Amniotic stem cell (primary cell): ENCODE measurements at places on chromosomes 1 and 21.
A peak's percentile ranks its signal among the peaks of the same experiment; 100 is the strongest.

GRCh38 chr1:227317523-227318015, 723 bp downstream of the CDC42BPA start:
- DNase-seq: no peak

DNA sequence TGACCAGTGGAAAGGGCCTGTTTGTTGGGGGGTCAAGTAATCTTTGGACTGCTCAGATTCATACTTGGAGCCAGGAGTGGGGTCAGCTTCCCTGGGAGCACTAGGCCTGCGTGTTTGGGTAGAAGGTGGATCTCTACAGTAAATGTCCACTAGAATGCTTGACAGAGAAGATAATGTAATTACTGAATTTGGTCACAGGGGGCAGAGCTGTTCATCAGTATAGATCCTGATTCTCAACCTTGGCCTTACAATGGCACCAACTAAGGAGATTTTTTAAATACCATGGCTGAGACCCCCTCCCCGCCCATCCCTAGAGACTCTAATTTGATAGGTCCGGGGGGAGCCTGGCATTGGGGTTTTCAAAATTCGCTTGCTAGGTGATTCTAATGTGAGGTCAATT, 217.5 kb upstream of the PLXNA2 start:
- no peak for DNase-seq

DNA sequence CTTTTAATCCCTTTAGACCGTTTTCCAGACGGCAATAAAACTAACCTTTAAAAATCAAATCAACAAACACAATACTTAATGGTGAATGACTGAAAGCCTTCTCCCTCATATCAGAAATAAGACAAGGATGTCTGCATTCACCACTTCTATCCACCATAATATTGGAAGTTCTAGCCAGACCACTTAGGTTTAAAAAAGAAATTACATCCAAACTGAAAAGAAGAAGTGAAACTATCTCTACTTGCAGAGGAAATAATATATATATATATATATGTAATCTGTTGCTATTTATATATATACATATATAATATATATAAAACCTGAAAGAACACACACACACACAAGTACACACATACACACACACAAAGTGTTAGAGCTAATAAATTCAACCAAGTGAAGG, 100.4 kb downstream of the BRINP3 start:
- no peak for DNase-seq

- no peak for DNase-seq
Observed at GRCh38 chr1:227944931-227945890, 2.5 kb downstream of the WNT9A start.

DNA sequence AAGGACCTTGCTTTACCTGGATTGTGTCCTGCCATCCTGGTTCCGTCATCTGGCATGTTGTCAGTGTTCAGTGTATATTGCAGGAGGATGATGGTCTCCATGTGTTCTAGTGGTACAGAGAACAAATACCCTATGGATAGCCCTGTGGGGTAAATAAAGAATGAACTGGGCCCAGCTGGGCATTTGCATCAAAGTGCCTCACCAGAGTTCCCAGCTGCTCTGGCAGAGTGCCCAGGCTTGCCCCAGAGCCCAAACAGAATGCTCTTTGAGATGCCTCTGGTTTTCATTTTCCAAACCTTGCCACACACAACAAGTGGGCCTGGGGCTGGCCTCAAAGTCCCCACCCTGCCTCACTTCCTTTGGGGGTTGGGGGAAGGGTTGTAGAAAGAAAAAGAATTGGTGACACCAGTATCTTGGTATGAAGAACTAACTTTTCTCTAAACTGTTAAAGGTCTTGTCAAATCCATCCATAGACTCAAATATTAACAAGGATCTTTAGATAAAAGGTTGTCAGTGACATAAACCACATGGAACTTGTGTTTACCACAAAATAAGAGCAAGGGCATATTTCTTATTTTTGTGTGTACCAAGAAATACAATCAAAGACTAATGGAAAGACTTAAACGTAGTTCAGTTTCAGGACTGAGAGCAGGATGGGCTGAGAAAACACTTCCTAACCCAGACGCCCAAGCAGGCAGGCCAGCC, 82.2 kb downstream of the LMO4 start:
- no peak for DNase-seq

DNA sequence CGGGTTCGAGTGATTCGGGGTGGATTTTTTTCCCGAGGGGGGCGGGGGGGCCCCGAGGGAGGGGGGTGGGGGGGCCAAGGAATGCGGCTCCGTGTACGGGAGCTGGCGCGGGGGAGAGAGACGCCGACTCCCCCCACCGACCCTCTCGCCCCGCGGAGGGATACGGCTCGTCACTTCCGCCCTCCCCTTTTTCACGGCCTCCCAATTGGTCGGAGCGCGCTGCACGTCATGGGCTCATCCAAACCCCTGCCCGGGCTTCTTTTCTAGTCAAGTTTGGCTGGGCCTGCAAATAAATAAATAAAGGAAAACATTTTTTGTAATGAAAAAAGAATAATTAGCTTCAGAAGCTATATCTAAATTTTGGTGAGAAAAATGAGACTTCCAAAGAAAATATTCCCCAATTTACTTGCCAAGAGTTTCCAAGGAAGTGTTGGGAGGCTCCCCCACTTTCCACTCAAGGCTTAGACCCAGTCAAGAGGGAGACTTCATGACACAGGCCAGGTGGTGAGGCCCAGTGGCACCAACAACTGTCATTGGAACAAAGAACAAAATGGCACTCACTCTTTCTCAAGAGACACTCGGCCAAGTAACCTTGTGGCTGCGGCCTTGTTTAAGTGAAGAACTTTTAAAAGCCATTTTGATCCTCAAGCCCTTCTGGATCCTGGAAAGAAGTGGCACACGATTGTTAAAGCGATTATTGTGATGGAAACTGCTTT, at the start of gene POGZ:
Gene POGZ (minus strand): TSS at position 164 of the 716 bp plus-strand sequence. CDS start 17,290 bp downstream, outside the sequence.
- DNase-seq: peak; percentile 96

GRCh38 chr1:39173995-39174380, 30.5 kb upstream of the MACF1 start:
- DNase-seq: no peak

DNA sequence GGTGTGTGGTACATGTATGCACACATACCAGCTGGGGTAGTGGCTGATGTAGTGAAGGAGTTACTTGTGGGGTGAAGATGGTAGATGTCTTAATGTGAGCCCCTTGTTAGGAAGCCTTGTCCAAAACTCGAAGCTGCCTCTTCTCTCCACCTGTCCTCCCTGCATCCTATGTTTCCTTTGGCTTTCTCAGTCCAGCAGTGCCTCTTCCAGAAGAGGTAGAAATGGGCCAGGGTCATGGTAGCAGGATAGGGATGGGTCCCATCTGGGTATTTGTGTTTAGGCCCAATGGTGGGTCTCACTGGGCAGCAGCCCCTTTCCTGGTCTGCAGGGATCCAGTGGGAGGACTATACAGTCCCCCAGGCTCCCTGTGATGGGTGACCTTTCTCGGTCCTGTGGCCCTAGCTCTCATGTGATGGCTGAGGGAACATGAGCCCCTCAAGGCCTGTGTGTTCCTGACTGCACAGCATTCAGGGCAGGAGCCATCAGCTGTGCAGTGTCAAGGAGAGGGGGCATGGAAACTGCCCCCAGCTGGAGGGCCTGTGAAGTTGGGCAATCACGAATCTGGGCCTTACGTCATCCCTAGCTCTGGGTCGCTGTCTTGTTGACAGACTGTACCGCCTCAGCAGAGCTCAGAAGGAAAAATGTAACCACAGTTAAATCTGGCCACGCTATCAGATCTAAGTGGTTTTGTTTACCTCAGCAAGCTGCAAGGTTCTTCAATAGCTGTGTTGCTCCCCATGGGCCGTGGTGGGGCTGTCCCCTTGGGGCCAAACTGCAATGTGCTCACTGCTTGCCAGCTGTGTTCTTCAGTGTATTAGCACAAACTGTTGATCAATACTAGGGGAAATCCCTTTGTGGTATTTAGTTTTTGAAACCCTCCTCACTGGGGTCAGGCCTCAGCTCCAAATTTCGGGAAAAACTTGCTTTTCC, 82.7 kb downstream of the NOS1AP start:
- no peak for DNase-seq

DNA sequence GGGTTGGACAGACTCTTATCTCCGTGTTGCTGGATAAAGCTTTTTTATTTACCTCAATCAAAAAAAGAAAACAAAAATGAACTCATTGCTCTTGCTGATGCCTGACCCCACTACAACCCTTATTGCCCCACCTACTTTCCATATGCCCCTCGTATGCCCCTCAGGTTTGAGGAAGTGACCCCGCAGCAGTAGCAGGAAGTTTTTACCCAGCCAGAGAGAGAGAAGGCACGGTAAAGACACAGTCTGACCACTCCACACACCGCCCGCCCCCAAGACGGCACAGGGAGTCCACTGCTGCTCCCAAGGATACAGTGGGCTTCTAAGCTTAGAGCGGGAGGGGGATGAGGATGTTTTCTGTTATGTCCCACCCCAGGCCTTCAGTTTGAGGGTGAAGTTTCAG, 9.8 kb downstream of the PLEKHO1 start:
- no peak for DNase-seq

DNA sequence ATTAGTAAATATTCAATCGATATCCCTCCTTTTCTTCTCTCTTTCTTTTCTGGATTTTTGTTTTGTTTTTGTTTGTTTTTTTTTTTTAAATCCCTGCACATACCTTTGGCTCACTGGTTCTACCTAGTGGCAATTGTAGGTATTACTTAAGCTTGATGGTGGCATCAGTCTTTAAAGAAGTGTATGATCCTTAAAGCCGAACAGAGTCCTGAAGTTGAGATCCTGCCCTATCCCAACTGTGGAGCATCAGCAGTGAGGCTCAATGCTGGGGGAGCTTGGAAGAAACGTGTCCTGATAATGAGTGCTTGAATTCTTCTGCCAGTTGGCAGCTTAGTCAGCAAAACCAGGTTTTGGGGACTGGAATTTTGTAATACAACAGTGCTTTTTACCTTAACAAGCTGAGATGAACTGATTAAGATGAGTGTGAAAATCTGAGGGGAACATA, 60.8 kb downstream of the FASLG start:
- no peak for DNase-seq

DNA sequence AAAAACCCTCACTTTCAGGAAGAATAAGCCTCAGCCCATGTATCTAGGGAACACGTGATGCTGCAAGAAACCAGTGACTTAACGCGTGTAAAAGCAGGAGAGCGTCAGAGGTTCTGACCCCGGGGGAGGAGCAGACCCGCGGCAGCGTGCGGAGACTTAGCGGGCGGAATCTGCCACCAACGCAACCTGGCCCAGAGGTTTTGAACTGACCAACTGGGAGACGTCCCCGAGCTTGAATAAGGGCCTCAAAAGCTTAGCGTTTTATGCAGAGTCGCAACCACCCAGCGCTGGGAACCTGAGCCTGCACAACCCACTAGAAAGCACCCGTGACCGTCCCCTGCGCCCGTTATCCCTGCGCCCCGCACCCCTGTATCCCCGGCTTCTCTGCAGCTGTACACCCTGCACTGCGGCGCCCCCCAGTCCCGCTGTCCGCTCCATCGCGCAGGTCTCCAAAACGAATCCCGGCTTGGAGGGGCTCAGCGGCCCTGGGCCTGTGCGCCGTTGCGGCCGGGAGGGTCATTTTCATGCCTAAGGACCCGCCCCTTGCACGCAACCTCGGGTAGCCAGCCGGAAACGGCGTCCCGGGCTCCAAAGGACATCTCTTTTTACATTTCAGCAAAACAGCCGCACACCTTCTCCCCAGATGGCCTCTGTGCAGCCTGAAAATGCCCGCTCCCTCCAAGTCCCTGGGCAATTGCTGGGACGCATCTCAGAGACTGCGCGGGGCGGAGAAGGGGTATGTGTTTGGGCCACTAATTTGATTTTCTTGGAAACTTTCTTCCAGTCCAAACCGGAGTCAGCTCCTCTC, 29.4 kb upstream of the TRIM17 start:
- no peak for DNase-seq

DNA sequence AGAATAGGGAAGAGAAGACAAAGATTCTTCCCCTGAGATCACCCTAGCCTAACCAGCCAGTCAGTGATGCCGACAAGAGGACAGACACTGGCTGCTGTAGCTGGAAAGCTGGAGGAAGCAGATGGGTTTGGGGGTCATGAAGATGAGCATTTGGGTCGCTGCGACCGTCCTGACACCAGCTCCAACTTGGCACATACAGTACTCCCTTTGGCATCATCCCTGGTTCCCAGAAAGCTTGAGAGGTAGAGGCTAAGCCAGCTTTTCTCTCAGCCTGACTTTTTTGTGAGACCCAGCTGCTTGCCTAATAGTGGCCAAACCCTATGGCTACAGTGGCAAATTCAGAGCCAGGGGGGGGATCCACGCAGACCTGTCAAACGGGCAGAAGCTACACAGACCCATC, 43.0 kb upstream of the IKBKE start:
- no peak for DNase-seq

DNA sequence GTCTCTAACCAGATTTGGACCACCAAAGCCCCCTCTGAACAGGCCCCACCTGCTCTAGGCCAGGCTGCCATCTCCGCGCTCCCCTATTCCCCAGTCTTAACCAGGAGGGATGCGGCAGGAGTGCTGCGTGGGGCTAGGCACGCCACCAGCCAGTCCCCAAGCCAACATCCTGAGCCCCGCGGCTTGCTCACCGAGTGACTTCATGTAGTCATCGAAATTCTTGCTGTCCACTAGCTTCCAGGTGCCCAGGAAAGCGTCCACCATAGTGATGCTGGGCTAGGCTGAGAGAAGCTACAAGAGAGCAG, 173 bp downstream of the FABP3 start:
- DNase-seq: no peak

DNA sequence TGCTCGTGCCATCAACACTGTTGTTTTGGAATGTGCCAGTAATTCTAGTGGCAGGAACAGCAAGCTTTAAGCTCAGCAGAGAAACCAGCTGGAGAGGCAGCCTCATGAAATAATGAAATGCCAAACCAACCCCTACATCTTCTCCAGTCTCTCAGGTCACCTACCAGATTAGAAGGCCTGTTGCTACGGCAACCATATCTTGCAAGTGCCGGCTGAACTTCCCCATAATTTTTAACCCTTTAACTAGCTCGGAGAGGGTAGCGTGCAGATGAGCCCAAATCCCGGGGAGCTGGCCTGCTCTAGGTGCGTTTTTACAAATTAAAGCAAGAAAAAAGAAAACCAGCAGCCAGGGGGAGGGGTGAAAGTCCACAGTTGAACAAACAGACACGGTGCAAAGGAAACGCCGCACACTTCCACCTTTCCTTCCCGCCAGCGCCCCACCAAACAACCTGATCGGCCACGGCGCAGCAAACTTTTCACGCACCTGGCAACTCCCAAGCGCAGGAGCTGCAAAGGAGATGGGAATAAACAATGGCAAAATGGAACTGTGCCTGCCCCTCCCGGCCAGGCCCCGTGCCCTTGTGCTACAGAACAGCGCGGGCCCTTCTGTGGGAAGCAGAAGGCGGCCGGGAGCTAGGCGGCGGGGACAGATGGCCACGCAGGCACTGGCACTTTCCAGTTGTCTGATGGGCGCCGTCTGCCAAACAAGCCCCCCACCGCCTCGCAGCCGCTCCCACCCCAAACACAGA, 50.1 kb downstream of the SSBP3 start:
- no peak for DNase-seq

DNA sequence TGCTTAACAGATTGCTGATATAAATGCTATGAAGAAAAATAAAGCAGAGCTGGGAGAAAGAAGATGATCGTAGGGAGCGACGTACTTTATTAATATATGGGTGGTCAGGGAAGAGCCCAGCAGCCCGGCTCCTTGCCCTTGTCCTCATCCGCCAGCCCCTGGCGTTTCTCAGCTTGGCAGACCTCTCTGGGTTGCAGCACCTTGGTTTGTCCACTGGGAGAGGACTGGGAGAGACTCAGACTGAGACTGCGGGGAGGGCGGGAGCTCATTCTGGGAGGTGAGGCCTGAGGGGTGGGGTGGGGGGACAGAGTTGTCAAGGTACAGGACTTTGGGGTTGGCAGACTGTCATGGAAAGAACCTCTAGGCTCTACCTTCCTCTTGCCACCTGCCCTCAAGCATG, 3.3 kb upstream of the S100A3 start:
- no peak for DNase-seq
